ENCODE measurements at places on chromosomes 7 and 10.

- DNase-seq = peak; percentile 94
These were observed 163.6 kb downstream of the SUGCT start for GRCh38 chr7:40298421-40298820.

DNA sequence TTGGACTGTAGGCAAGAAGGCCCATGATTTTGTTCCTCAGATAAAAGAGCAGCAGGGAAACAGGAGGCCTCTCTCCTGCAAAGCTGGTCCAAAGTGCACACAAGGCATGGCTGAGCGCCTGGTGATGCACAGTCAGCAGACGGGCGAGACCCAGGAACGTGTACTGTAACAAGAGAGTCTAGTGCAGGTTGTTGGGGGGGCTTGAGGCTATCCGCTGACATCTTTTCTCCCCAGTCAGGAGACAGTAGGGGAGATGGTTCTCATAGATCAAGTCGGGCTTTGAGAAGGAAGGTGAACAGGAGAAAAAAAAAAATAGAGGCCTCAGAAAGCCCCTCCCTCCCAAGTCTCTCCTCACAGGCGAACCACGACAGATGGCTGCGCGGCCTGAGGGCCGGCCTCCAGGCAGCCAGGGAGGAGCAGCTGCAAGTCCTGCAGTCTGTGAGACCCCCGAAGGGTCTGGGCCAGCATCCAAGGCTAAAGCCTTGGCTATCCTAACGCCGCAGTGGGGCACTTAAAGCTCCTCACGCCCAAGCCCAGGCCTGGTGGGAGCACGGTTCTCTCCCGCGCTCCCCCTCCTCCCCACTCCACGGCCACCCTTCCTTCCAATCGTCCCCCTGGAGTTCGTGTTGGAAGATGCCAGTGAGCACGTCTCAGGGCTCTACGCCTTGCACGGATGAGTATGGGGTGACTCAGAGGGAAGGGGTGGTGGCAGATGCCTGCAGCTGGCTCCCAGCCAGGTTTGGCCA is 68.3 kb downstream of the PRKAG2 start:
- DNase-seq = peak; percentile 58

DNA sequence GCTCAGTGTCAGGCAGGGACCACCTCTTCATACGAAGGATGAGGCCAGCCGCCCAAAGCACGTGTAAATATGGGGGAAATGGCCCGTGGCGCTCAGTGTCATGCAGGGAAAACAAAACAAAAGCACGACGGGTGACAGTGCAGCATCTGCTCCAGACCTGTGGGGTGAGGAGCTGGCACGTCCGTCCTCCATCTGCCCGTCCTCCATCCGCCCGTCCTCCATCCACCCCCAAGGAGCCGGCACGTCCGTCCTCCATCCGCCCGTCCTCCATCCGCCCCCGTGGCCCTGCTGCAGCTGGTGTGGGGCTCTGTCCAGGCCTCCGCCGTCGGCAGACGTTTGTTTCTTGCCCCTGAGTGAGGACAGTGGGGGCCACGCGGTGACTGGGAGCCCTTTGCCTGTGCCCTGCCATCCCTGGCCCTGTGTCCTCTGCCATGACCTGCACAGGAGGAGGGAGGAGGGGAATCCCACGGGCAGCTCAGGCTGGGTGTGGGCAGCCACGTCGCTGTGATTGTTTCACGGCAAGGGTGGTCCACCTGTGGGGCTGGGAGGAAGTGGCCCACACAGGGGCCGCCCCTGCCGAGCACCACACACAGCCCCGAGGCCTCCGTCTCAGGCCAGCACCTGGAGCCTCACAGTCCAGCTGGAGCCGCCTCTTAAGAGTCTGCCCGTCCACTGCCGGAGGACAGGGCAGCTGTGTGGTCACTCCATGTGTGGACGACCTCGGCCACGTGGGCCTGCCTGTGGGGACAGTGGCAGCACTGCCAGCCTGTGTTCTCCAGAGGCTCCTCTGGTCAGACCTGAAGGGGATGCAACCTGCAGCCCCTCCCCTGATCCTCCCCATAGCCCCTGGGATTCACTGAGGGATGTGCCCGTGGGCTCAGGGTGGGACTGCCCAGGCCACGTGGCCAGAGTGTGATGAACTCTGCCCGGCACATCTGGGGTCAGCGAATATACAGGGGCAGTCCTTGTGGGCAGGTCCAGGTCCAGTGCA is 38.2 kb upstream of the DPYSL4 start:
- DNase-seq = no peak

DNA sequence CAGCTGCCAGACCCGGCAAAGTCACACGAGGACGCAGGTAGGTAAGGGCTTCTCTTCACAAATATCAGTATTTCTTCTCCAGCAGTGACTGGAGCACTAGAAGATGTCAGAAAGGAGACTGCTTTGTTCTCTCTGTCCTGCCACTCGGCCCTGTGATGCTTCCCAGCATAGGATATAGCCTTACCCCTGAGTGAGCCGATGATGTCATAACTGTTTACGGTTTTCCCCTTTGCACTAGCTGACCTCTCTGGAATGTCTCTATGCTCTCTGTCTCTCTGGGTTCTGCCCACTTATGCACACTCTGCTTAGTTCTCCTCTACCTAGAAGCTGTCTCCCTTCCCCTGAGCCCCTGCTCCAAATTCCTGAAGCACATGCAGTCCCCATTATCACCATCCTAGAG is 167.5 kb upstream of the PODXL start:
- peak; percentile 8 for DNase-seq

- DNase-seq = no peak
These were observed 39.4 kb downstream of the EMX2 start for GRCh38 chr10:117581961-117582360.

DNA sequence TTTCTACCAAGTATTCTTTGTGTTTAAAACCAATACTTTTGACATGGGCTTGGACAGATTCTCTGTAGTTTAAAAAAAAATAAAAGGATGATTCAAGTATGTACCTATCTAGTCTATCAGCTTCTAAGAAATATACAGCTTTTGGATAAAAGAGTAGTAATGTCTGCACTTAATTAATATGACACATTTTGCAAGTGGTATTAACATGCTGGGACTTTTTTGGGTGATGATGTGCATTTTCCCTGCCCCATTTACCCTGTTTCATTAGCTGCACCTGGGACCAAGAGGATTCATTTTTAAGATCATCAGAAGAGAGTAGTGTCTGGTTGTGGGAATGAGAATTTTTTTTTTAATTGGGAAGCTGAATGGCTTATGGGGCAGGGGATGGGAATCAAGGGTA is 236.2 kb upstream of the KLF14 start:
- no peak for DNase-seq

DNA sequence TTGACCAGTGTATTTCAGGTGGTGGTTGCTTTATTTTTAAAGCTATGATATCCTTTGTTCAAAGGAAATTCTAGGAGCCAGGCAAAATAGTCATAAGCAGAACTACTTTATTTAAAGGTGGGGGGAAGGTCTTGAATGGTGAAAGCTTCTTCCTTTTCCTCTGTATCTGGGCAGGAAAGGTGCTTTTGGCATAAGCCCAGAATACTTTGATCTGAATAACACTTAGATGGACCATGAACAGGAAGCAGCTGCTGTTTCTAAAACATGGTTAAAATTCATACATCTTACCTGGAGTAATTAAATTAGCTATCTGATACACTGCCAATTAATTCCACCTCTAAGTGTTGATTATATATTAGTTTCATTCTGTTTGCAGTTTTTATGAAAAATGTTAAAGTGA is 13.3 kb downstream of the ZNF804B start:
- no peak for DNase-seq

- DNase-seq = peak; percentile 13
These were observed 2.0 kb upstream of the SFTPA1 start for GRCh38 chr10:79608505-79609375.

- DNase-seq = no peak
These were observed 154.4 kb downstream of the PTEN start for GRCh38 chr10:88017781-88018180.

- DNase-seq = no peak
These were observed 24.9 kb upstream of the GIMAP7 start for GRCh38 chr7:150489782-150490181.

GRCh38 chr7:133572843-133573242 is 320.0 kb downstream of the EXOC4 start:
- DNase-seq = no peak

GRCh38 chr7:78529392-78529791 is 730.8 kb downstream of the PHTF2 start:
- DNase-seq = peak; percentile 86

GRCh38 chr10:132469197-132469884 is 68.2 kb upstream of the INPP5A start:
- no peak for DNase-seq

DNA sequence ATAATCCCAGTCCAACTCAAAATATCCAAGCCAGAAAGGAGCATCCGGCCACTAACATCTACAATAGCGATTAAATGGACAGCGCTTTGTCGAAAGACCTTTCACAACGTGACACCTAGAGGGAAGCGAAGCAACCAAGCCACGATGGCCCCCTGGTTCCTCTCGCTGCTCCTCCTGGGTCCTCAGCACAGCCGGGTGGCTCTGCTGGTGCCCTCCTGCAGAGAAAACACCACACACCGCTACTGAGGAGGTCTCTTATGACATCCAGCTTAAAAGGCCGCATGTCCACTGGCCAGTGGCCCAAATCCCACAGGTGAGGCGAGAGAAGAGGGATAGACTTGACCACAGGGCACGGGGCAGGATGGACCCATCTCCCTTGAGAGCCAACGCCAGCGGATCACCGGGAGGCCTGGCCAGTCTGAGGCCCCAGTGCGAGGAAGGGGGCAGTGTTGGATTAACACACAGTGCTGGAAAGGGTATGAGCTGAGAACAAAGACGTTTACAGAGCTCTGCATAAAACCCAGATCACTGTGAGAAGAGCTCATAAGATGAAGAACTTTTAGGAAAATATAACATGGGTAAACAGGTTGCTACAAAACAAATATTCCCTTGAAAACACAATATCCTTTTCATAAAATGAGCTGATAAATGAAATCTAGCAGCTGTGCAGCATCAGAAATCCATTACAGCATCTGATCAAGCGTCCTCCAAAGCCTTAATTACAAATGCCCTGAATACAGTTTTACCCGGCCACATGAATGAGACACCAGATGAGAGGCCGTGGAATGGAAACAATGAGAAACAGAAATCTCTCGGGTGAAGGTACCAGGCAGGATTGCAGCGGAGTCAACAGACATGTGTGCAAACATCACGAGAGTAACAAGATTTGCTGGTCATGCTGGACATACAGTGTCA is 236.7 kb downstream of the DIP2C start:
- DNase-seq = no peak

DNA sequence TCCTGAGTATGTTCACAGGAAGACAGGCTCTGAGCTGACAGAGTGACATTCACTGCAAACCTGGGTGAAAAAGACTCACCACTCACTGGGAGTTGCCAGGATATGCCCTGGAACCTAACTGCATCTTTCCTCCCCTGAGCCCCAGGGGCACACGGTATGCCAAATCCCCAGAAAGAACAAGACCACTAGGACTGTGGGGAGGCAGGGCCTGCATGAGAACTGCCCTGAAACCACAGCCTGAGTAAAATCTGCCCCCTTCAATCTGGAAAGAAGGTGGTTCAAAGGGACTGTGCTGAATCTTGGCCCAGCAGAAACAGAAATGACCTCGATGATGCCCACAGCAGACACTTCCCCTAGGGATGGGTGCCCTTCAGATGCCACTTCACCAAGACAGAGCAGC is 6.5 kb downstream of the FAM53B start:
- DNase-seq = no peak

DNA sequence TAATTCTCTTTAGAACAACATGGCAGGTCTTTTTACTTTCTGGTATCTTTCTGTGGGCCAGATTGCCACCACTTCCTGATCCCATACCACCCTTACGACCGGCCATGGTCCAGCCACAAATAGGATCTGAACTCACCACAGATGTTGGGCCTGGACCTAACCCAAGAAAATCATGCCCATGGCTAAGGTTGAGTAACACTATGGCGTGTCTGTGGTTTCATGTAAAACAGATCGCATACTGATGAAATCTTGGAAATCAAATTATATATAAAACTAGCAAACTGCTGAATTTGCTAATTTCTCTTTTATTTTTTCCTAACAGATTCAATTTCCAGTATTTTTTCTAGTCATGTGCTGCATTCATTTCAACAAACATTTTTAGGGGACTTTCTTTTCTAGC is 77.2 kb downstream of the CH25H start:
- peak; percentile 87 for DNase-seq

- DNase-seq = no peak
These were observed 137.6 kb downstream of the NRP1 start for GRCh38 chr10:33196710-33197491.

DNA sequence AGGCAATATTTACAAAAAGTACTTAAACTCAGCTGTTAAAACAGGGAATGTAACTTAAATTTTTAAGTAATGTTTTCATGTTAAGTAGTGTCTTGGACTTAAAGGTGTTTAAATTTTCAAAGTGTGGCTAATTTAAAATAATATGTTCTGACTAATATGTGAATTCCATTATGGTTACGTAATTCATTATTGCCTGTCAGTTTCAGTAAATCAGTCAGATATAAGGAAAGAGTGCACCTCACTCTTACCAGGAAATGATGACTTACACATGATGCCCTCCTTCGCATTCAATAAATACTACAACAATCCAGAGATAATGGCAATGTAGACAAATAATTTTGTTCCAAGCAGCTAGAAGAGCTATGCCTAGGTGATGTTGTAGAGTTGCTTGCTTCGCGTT is 69.0 kb upstream of the WNT16 start:
- no peak for DNase-seq

DNA sequence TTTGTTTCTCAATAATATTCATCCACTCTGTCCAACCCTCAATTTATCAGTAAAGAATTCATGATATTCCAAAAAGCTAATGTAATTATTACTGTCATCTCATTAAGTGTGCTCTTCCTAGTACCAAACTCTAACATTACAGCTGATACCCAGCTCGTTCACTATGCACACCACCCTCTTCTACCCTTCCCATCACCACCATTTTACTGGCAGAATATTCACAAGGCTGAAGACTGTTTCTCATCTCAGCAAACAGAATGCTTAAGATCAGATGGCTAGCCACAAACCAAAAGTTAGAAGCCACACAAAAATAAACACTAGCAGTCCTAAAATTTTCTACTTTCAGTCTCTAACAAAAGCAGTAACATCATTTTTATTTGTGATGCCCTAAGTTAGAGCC is 121.5 kb downstream of the SRPK2 start:
- DNase-seq = no peak

DNA sequence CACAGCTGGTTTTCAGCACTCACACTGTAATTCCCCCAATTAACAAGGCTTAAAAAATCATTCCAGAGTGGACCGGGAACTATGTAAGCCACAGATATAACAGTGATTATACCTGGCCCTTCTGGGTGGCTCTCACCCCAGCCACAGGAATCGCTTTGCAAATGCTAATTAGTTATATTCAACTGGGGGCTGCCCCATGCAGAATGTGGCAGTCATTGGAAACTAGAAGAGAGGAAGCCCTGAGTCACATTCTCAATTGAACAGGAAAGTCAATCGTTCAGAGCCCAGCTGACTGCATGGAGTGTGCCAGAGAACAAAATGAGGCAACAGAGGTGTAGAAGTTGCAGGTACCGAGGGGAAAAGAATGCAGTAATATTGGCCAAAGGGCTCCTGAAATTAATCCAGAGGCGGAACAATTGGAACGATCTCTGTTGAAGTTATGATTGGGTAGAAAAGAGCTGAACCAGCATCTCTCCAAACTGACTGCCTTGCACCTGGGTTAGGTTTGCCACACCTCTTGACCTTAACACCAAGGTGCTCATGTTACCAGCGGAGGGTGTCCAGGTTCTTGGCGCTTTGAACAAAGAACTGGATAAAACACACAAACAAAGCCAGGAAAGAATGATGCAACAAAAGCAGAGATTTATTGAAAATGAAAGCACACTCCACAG is 909.7 kb upstream of the AUTS2 start:
- DNase-seq = no peak

All from fibroblast of skin of back (primary cell).